COR-L47 (cell line): ENCODE measurements at places on chromosomes 5 and 9.

DNA sequence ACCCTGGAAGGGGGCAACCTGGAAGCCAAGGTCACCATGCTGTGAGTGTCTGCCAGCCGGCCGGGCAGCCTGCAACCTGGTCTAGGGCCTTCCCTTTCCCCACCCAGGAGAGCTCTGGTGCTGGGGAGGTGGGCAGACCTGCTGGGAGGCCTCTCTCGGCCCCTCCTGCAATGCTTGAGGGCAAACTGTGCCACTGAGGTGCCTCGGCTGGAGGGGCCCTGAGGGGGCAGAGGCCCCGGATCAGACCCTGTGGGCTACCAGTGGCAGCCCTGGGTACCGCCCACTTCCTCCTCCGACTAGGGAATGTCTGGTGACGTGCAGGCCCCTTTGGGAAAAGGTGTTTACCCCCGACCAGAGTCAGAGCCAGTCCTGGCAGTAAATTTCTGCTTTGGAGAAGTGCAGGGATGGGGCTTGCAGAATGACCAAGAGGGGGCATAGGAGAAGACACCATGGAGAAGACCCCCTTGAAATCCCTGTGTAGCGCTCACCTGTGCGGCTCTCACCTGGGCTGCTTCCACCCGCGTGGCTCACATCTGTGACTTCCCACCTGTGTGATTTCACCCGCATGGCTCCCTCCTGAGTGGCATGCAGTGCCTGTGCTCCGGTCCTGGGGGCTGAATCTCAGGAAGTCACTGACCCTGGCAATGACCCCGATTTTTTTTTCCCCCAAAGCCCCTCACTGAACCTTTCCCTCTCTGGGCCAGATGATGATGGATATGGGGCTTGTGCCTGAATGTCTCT is 1.1 kb downstream of the LCN1 start:
- DNase-seq, result no peak

DNA sequence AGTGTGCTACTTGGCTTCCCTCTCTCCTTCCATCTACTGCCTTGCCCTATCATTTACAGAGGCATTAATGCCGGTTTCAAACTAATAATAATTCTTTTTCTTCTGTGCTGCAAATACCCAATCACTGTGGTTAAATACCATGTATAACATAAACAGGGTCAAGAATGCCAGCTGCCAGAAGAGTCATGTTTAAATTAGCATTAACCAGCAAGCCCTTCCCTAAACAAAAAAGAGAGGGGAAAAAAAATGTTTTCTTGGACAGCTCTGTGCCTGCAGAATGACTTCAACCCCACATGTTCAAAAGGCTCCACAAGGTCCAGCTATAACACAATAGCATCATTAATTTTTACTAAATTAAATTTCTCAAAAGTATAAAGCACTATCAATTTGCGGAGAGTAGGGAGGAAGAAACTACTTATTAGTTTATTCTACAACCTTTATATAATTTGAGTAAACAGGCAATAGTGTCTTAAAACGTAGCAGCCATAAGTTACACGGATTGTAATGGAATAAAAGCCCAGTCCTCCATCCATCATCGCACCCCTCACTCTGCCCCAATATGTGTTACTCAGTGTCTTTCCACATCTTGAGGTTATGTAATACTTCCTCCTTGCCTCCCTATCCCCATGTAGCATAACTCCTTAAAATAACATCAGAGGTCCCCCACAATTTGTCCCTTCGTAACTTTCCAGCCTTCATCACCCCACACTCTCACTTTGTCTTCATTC is 3.9 kb downstream of the LPAR1 start:
- DNase-seq, result no peak

- no peak for DNase-seq
Observed at GRCh38 chr5:95110118-95110517, 174.8 kb downstream of the MCTP1 start.

DNA sequence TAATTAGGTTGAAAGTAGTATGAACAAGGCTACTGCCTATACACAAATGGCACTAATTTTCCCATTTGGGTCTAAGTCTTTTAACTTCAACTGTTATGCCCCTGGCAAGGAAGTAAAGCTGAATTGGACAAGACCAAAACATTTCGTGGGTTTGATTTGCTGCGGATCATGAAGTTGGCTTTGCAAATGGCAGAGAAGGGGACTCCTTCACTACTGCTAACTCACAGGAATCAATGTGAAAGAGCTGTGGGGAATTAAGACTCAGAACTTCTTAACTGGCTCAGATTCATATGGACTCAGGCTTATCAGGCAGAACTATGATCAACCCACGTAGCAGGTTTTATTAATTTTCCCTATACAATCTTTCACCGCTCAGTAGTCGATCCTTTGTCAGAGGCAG is 73.8 kb upstream of the IFNE start:
- no peak for DNase-seq

DNA sequence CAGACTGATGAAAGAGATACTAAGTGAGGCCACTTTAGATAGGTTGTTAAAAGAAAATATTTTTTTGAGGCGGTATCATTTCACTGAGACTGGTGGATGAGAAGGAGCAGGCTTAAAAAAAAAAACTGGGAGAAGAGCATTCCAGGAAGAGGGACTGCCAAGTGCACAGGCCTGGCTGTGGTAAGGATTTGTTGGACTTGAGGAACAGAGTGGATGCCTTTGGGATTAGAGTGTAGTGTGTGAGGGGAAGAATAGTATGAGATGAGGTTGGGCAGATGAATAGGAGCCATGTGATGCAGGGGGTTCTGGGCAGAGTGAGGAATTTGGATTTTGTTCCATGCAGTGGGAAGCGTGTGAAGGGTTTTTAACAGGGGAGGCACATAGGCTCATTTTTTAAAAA is 57.9 kb downstream of the PBX3 start:
- no peak for DNase-seq

DNA sequence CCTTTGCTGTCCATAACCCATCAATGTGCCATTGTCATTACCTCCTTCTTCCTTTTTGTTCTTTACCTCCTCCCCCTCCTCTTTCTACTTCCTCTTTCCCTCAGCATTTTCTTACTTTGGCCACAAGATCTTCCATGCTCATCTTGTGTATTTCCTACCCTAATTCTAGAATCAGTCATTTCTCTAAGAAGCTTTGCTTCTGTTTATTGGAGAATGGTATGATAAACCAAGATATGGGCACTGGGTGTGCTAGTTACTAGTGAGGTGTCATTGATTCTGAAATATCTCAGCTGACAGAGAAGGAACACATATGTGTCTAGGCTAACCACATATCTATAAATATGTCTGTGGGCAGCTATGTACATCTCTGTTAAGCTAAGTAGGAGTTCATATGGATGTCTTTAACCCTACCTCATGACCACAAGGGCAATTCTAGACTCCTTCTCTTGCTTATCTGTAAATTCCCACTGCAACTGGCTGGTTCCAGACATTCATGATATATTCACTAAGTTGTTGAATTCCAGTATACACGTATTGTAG is 2051.3 kb upstream of the CDH9 start:
- DNase-seq, result no peak

- DNase-seq, result no peak
Observed at GRCh38 chr5:42855386-42855785, 43.7 kb upstream of the SELENOP start.

GRCh38 chr5:132223861-132224260 is 3.8 kb downstream of the P4HA2 start:
- DNase-seq, result no peak

GRCh38 chr5:116559673-116560164 is 14.9 kb downstream of the SEMA6A start:
- no peak for DNase-seq

DNA sequence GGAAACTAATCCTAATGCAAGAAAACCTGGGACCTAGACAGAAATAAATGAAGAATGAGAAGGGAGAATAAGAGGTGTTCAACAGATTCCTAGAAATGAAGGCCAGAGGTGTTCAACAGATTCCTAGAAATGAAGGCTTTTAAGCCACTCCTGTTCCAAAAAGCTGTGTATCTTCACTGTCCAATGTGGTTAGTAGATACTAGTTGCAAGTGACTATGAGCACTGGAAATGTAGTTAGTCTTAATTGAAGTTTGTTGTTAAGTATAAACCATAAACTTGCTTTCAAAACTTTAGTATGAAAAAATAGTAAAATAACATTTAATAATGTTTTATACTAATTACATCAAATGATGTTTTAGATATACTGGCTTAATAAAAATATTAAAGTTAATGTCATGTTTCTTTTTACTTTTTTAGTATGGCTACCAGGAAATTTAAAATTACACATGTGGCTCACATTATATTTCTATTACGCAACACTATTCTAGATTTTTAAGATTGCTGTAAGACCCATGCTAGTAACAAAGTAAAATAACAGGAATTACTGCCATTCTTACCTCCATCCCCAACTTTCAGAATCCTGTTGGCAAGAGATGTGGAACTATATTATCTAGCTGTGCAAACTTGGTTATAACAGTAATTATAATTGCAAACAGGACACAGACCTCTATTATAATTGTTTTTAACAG is 57.5 kb downstream of the RICTOR start:
- no peak for DNase-seq

DNA sequence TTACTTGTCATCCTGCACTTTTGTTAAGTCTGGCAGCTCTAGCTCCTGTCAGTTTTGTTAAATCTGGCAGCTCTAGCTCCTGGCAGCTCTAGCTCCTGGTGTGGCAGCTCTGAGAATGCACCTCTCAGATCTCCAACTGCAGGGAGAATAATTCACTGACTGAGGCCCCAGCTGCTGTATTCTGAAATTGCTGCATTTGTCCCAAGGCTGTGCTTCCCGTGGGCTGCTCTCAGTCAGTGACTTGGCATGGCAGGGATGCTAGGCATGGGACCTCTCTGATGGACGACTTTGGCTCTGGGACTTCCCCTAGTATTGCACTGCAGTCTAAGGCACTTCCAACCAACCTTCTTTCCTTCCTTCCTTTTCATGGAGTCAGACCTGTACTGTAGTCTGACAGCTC is 475.7 kb downstream of the CCDC171 start:
- DNase-seq, result no peak

DNA sequence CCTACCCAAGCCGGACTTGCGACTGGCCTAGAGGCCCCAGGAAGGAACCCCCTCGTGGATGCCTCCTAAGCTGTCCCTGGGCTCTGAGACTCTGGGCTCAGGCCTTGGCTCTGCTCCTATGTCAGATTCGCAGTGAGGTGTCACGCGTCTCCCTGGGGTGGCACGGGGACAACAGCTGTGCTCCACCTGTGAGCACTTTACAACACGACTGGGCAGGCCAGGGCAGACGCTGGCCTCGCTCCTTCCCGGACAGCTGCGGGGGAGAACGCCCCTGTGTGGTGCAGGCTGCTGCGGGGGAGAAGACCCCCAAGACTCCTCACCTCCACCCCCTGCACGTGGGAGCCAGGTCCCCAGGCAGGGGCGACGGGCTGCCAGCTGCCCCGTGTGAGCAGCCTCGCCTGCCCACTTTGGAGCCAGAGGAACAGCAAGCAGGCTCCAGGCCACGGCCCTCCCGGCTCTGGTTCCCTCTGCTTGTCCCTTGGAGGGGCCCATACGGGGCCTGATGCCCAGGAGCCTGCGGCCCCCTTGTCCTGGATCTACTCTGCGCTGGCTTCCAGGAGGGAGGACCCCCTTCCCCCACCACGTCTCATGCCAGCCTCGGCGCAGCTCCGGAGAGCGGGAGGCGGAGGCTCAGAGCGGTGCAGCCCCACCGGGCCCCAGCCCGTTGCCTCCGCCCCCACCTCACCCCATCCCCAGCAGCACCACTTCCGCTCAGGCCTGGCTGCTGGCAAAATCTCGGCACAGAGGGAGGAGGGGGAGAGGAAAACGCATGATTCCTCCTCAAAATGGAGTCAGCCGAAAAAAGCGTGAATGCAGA is 36.0 kb downstream of the SARDH start:
- no peak for DNase-seq

- no peak for DNase-seq
Observed at GRCh38 chr5:178461004-178461730, 129.0 kb downstream of the COL23A1 start.

GRCh38 chr5:139482050-139482889 is at the start of gene STING1:
Gene STING1 (minus strand): TSS chr5:139482758. CDS start chr5:139481704, 1,054 bp downstream.
- DNase-seq, result peak; percentile 49

- no peak for DNase-seq
Observed at GRCh38 chr9:78502566-78502965, 205.6 kb downstream of the PSAT1 start.

DNA sequence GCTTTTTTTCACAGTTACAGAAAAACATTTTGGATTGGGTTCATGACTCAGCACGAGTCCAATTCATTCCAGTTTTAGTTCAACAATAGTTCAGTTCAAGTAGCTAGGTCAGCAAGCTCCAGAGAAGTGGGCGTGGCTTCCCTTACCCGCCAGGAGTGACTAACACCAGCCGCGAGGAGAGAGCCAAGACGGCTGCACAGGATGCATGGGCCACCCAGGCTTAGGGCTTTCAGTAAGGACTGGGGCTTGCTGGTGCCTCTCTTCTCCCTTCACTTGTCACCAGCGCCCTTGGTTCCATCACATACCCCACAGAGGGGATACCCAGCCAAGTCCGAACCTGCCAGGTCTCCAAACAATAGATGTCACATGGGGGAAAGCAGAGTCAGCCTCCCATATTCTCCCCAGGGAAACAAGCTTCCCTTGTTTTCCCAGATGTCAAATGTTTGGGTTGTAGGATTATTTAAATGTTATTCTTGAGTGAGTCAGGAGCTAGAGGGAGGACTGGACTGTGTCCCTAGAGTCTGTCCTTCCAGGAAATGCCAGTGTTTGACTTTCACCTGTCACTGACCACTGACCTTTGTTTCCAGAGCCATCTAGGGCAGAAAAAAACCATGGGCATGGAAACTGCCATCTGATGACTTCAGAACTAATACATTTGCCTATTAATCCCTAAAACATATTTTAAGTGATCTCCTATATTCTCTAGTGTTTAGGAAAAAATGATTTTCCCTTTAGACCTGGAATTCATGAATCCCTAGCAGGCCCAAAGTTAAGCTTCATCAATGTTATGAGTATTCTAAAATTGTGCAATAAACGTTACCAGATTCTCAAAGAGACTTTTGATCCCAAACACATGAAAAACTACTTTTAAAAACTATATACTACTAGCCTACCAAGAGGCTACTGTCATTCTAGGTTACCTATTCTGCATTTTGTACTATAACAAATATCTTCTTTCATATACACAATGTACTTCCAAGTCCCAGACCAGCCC is 51.9 kb downstream of the NIPAL4 start:
- DNase-seq, result no peak

DNA sequence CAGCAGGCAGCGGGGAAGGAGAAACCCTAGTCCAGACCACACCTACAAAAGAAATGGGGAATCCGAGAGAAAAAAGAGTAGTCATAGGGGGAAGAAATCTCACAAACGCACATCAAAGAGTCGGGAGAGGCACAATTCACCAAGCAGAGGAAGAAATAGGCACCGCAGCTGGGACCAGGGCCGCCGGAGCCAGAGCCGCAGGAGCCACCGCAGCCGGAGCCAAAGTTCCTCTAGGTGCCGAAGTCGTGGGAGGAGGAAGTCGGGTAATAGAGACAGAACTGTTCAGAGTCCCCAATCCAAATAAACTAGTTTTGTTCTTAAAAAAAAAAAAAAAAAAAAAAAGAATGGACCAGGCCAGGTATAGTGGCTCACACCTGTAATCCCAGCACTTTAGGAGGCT is 29.3 kb downstream of the REEP5 start:
- no peak for DNase-seq

GRCh38 chr5:144191531-144191930 is 20.9 kb downstream of the KCTD16 start:
- no peak for DNase-seq
